HCT116 (cell line): ENCODE measurements at places on chromosomes 16 and 17. TPM values are rescaled to one million over a fixed set of nuclear protein-coding genes. Genes with fewer than 3 reads are reported as not detected.

DNA sequence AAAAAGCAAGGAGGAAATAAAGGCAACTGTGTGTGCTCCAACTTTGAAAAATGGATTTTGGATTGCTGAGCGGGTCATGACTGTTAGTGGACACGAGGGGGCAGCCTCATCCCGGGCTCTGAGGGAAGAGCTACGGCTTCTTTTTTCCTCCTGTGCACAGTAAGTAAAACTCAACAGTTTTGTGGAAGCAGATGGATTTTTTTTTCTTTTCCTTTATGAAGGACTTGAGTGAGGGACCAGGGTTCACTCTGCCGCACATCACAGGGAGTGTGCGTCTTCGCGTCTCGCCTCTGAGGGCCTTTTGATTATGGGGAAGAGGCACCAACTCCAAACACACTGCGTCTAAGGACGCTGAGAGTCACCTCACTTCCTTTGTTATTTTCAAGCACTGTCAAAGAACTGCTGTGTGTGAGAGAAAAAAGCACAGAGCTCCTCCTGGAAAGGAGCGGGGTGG lies 80.3 kb upstream of the GOT2 start:
- DNase-seq = peak; percentile 7
- no peaks in the 10 kb centered on the region for H3K36me3 ChIP-seq
- no peaks in the 10 kb centered on the region for H3K4me1 ChIP-seq
- no peak overlapping the region for H3K4me3 ChIP-seq
- H3K27ac ChIP-seq = no peak overlapping the region
- peaks cover 10% of the 10 kb centered on the region; the same call in 1 of the 2 replicates for H3K27me3 ChIP-seq

GRCh38 chr17:79844869-79845600 lies 5.8 kb upstream of the CBX4 start:
- H3K36me3 ChIP-seq = no peaks in the 10 kb centered on the region
- H3K4me3 ChIP-seq = peak overlapping the region; percentile 27
- no peak for DNase-seq

GRCh38 chr17:65131946-65132345 lies 5.2 kb upstream of the RGS9 start:
- H3K27me3 ChIP-seq = peaks cover 9% of the 10 kb centered on the region; the same call in 1 of the 2 replicates
- H3K36me3 ChIP-seq = no peaks in the 10 kb centered on the region
- DNase-seq = no peak
- H3K4me1 ChIP-seq = no peaks in the 10 kb centered on the region
- H3K27ac ChIP-seq = no peak overlapping the region

DNA sequence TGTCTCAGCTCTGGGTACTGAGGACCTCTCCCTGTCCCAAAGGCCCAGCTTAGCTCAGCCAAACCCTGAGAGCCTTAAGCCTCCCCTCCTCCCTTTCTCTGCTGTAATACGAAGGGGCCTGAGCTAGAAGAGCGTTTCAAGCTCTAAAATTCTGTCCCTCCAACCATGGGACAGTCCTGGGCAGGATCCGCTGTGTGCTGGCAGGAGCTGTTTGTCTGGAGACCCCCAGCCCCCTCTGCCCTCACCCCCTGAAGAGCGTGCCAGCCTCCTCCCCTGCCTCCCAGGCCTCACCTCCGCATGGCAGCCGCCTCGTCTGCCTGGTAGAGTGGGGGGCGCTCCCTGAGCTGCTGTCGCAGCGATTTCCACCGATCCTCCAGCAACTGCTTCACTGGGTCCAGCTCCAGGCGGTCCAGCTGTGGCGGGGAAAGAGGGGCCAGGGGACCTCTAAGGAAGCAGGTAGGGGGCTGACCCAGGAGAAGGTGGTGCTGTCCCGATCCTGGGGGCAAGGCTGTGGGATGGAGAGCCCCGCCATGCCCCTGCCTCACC lies 14.7 kb downstream of the UBALD2 start:
- H3K4me3 ChIP-seq = no peak overlapping the region
- H3K36me3 ChIP-seq = no peaks in the 10 kb centered on the region
- H3K27ac ChIP-seq = no peak overlapping the region
- DNase-seq = no peak
- H3K4me1 ChIP-seq = peaks cover 15% of the 10 kb centered on the region

DNA sequence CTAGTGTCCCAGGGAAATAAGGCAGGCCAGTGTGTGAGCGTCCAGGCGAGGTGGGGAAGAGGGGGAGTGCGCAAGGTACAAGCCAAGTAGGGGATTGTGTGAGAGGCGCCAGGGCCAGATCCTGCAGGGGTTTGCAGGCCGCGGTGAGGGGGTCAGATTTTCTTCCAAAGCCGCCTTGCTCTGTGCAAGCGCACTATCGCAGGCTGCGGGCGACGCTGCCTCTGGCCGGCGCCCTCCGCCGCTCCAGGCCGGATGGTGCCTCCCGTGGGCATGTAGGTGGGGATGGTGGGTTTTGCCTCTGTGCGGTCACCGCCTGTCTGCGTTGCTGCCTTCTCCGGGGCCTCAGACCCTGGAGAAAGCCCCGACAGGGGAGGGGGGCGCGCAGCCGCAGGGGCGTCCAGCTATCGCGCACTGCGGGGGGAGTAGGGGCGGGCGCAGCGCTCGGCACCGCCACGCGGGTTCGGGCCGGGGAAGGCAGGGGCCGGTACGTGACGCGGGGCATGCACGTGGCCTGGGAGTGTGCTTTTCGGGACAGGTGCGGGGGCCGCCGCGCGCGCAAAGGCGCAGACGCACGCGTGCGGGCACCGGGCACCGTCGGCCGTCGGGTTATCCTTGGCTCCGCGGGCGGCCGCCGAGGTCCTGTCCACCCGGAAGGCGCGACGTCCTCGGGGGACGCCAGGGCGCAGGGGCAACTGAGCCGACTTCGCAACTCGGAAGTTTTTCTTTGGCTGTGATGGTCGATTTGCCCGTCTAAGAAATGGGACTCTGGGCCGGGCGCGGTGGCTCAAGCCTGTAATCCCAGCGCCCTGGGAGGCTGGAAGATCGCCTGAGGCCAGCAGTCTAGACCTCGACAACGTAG lies 1.1 kb upstream of the HAPSTR1 start:
- peak overlapping the region; percentile 82 for H3K4me3 ChIP-seq
- no peak for DNase-seq
- H3K27ac ChIP-seq = peak overlapping the region; percentile 88

GRCh38 chr16:68252383-68252782 lies 7.2 kb downstream of the PLA2G15 start:
- H3K27ac ChIP-seq = no peak overlapping the region
- H3K27me3 ChIP-seq = no peaks in the 10 kb centered on the region
- H3K36me3 ChIP-seq = peaks cover 2% of the 10 kb centered on the region
- no peak overlapping the region for H3K4me3 ChIP-seq
- no peaks in the 10 kb centered on the region for H3K4me1 ChIP-seq
- no peak for DNase-seq

DNA sequence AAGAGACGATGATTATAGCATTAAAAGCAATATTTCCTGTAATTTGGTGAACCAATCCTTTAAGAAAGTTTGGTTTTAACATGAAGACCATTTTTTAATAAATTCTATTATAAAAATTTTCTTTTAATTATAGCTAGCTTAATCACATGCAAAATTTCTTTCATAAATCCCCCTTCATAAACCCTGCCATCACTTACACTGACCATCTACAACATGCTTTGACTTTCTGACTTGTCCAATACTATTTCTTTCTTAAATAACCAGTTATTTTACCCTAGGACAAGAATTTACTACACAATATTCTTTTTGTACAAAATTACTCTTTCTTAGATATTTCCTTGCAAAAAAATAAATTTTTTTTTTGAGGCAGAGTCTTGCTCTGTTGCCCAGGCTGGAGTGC lies 1334.8 kb downstream of the CDH11 start:
- H3K4me3 ChIP-seq = no peak overlapping the region
- H3K4me1 ChIP-seq = no peaks in the 10 kb centered on the region
- no peaks in the 10 kb centered on the region for H3K36me3 ChIP-seq
- H3K27me3 ChIP-seq = no peaks in the 10 kb centered on the region
- DNase-seq = no peak

GRCh38 chr17:41018541-41018940 lies 8.5 kb downstream of the KRTAP1-5 start:
- no peaks in the 10 kb centered on the region for H3K27me3 ChIP-seq
- H3K4me3 ChIP-seq = no peak overlapping the region
- no peak overlapping the region for H3K27ac ChIP-seq
- H3K4me1 ChIP-seq = no peaks in the 10 kb centered on the region
- H3K36me3 ChIP-seq = no peaks in the 10 kb centered on the region; the same call in 1 of the 2 replicates
- no peak for DNase-seq

DNA sequence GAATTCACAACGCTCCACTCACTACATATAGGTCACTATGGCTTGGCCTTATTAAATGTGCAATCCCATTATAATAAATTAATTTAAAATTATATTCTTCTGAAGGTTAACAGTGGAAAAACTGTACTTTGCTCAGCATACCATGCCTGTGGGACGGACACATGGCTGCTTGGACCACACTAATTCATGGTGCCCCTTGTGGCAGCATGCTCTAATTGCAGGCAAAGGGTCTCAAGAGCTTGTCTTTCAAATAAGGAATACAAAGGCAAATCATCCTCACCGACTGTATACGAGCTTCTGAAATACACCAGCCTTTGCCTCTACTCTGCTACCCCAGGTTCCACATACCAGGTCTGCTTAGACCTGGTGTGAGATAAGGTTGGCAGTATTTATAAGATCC lies 11.7 kb downstream of the SMPD3 start:
- no peak overlapping the region for H3K4me3 ChIP-seq
- H3K27me3 ChIP-seq = peaks cover 27% of the 10 kb centered on the region
- no peaks in the 10 kb centered on the region for H3K36me3 ChIP-seq

- peaks cover 2% of the 10 kb centered on the region; the same call in 1 of the 2 replicates for H3K4me1 ChIP-seq
- DNase-seq = no peak
- H3K36me3 ChIP-seq = no peaks in the 10 kb centered on the region
Measured at GRCh38 chr17:58312021-58312630, 16.5 kb downstream of the TSPOAP1 start.

GRCh38 chr17:2058586-2059546 lies 4.0 kb downstream of the HIC1 start:
- H3K27me3 ChIP-seq = no peaks in the 10 kb centered on the region
- H3K4me1 ChIP-seq = no peaks in the 10 kb centered on the region; the same call in 1 of the 2 replicates
- no peak overlapping the region for H3K4me3 ChIP-seq
- H3K36me3 ChIP-seq = no peaks in the 10 kb centered on the region
- DNase-seq = no peak
- H3K27ac ChIP-seq = no peak overlapping the region

EVPLL gene
- not detected for total RNA-seq

NUDT16L1 gene
- total RNA-seq = 23.4 TPM

ARL5C gene
- not detected for total RNA-seq

EPX gene
- not detected for total RNA-seq

SLC16A6 gene
- 4.8 TPM for total RNA-seq

EXOC3L1 gene
- total RNA-seq = 0.30 TPM

OR2C1 gene
- not detected for total RNA-seq

KRT36 gene
- total RNA-seq = not detected

CA5A gene
- total RNA-seq = not detected

HAS3 gene
- total RNA-seq = 140 TPM

CPHXL2 gene
- total RNA-seq = not detected

ASB16 gene
- 0.37 TPM for total RNA-seq

HSD3B7 gene
- total RNA-seq = 8.6 TPM

KRTAP3-2 gene
- not detected for total RNA-seq

ZNF19 gene
- total RNA-seq = 5.4 TPM
